Hepatocyte (in vitro differentiated cells): ENCODE measurements at places on chromosomes 5 and 9. TPM values are rescaled to one million over a fixed set of nuclear protein-coding genes. Genes with fewer than 3 reads are reported as not detected.
A peak's percentile ranks its signal among the peaks of the same experiment; 100 is the strongest.

FAM200C gene
- polyA plus RNA-seq, result 1.4 and 3.0 TPM in 2 replicates

DNA sequence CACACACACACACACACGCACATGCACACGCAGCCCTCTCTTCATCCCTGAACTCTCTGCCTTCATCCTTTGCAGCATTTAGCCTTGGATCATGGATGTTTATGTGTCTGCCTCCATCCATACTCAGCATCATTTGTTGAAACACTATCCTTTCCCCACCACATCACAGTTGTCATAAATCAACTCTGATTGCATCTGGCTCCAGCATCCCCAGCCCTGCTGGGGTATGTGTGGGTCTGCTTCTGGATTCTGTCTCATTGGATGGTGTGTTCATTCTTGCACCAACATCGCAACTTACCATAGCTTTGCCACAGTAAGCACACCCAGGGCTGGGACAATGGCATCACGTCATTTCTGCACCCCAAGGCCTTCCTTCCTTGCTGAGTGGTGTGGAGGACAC lies 175.4 kb downstream of the RGS3 start:
- no peak for DNase-seq

- DNase-seq, result no peak
Measured at GRCh38 chr9:97501972-97502221, 431 bp downstream of the TMOD1 start.

GRCh38 chr5:80223561-80223960 lies 32.3 kb downstream of the SERINC5 start:
- no peak for DNase-seq

- no peak for DNase-seq
Measured at GRCh38 chr9:114431003-114431402, 43.2 kb upstream of the AKNA start.

DNA sequence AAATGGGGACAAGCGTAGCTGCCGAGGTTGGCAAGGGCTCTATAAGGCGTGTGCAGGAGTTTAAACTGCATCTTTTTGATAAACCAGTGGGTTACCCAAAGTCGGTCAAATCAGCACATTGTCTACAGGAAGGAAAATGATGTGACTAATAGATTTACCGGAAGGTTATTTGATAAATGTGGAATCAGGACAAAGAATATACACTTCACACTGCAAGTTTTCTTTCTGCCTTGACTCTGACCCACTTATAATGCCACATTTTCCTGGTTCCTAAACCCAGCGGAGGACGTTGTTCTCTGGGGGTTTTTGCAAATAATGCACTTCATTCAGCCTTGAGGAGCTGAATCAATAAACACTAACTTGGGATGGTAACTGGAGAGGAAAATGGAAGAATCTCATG lies 76.8 kb downstream of the TTLL11 start:
- DNase-seq, result no peak

DNA sequence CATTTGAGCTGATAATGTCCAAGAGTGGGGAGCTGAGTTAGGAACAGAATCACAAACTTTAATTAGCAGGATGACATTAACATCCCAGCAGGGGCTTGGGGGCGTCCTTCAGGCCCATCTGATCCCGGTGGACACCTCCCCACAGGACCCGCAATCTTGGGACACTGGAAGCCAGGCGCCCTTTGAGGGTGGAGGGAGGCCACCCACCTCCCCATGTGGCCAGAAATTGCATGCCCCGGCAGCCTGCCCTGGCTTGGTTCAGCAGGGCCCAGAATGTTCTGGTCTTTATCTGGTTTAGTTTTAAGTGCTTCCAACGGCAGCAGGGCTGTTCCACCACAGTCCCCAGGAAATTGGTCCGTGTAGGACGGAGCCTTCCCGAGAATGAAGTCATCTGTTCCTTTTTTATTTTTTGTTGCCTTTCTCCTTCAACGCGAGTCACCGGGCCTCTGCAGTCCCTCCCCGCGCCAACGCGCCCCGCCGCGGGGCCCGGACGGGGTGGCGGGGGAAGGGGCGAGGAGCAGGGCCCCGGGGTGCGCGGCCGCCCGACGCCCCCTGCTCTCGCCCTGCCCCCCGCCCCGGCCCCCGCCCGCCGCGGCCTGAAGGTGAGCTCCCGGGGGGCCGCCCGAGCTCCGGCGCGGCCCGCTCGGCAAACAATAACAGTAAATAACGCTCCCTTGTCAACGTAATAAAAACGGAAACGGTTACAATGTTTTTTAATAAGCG lies 207.9 kb downstream of the C9orf50 start:
- peak; percentile 89 for DNase-seq
